Foreskin keratinocyte (primary cell): ENCODE measurements at places on chromosomes 7 and 10. TPM values are rescaled to one million over a fixed set of nuclear protein-coding genes. Genes with fewer than 3 reads are reported as not detected.

TEX36 gene
- not detected in 2 replicates for total RNA-seq

PNLIP gene
- total RNA-seq = not detected in 2 replicates

GDF10 gene
- not detected in 2 replicates for total RNA-seq

NAT16 gene
- total RNA-seq = not detected in 2 replicates

BAIAP2L1 gene
- 38.0 and 47.6 TPM in 2 replicates for total RNA-seq

ZNF777 gene
- 14.5 and 14.6 TPM in 2 replicates for total RNA-seq

UBTD1 gene
- 24.3 and 26.3 TPM in 2 replicates for total RNA-seq

C10orf105 gene
- not detected in 2 replicates for total RNA-seq

WEE2 gene
- not detected in 2 replicates for total RNA-seq

CHCHD3 gene
- total RNA-seq = 60.3 and 70.6 TPM in 2 replicates

SRGN gene
- 0.10 and 0.11 TPM in 2 replicates for total RNA-seq

CDC14C gene
- total RNA-seq = 0.04 TPM in 1 of 2 replicates, not detected in the other

TMEM130 gene
- total RNA-seq = not detected in 2 replicates

ST8SIA6 gene
- total RNA-seq = 0.11 TPM in 1 of 2 replicates, not detected in the other

KLF14 gene
- total RNA-seq = not detected in 2 replicates
